ENCODE measurements at places on chromosomes 5 and 9.

GRCh38 chr9:94668928-94669729 is 29.8 kb upstream of the FBP1 start:
- DNase-seq = no peak

DNA sequence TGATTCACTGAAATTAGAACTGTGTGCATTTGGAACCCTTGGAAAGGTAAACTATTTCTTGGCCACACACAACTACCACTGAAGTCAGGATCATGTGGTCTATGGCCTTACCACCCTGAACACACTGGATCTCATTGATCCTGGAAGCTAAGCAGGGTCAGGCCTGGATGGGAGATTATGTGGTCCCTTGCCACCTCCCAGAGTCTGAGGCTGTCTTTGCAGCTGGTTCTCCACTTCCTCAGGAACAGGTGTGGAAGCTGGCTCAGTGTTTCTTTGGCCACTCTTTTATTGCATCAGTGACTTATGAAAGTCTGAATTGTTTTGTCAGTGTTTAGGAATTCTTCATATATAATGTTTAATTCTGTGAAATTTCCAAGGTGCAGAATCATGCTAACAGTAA is 89.2 kb downstream of the TEK start:
- DNase-seq = no peak

- no peak for DNase-seq
Observed at GRCh38 chr5:153784277-153784676, 254.4 kb downstream of the FAM114A2 start.

DNA sequence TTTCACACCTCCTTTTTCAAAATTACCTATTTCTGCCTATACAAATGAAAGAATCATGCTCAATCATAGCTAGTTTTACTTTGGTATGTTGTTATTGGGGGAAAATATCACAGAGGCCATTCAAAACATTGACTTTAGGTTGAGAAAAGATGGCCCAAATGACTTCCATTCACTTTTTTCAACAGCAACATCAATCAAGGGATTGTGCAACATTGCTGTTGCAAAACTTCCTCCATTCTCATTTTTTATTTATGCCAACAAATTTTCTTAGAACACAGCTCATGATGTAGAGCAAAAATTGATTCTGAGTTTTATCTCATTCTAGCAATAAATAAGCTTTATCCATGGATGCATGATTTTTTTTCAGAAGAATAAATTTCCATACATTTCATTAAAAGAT is 93.6 kb upstream of the RORB start:
- DNase-seq = no peak

GRCh38 chr9:93567271-93567959 is 9.0 kb upstream of the PHF2 start:
- no peak for DNase-seq

DNA sequence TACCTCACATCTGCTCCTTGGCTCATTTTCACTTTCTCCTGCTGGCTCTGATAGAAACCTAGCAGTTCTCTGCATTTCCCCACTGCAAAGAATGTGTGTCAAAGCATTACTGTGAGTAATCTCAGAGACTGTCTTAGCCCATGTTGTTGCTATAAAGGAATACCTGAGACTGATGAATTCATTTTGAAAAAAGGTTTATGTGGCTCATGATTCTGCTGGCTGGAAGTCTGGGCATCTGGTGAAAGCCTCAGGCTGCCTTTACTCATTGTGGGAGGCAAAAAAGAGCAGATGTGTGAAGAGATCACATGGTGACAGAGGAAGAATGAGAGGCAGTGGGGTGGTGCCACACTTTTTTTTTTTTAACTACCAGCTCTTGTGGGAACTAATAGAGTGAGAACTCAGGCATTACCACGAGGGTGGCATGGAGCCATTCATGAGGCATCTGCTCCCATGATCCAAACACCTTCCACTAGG is 191.6 kb upstream of the CTNND2 start:
- DNase-seq = no peak

DNA sequence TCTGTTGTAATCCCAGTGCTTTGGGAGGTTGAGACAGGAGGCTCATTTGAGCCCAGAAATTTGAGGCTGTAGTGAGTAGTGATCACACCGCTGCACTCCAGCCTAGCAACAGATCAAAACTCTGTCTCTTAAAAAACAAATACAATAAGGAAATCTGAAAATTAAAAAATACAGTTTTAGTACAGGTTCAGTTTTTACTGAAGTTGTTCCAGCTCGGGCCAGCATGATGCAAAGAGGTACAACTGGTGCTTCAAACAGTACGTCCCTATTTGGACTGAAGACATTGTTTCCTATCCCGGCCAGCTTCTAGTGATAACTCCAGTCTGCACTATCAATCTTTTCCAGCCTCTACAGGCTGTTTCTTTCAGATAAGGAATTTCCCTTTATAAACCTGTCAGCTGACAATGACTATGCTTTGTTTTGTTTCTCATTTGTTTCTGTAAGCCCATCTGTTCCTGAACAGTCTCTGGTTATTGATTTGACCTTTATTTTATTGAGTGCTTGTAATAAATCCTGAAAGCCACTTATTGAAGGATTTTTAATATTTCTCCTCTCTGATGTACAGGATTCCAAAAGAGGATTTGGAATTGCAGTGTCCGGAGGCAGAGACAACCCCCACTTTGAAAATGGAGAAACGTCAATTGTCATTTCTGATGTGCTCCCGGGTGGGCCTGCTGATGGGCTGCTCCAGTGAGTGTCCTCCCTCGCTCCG is 41.9 kb downstream of the TJP2 start:
- DNase-seq = no peak

DNA sequence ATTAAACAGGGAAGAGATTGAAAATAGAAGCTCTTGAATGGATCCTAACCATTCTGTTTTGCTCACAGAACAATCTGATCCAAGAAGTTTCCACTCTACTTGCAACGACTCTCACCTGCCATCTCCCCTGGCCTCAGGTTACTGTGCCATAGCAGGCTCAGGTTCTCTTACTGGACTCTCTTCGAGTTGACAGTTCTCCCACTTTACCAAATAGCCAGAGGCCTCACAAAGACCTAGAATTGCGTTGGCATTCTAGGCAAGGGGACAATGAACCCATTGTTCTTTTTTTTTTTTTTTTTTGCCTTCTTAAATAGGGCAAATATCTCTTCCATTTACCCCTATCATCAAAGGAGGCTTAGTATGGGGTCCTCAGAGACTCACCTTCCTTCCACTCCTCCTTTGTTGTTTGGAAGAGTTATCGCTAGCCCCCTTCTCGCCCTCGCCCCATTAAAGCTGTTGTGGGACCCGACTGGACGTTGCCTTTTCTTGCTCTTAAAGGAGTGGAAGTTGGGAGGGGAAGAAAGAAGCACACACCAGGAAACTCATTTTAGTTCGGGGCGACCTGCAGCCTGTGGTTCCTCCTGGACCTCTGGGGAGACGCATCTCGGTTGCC is 688 bp upstream of the PLPPR1 start:
- no peak for DNase-seq

GRCh38 chr5:64625678-64626077 is 64.6 kb upstream of the SHISAL2B start:
- DNase-seq = no peak

GRCh38 chr5:177523711-177524538 is 7.2 kb upstream of the DDX41 start:
- DNase-seq = no peak

DNA sequence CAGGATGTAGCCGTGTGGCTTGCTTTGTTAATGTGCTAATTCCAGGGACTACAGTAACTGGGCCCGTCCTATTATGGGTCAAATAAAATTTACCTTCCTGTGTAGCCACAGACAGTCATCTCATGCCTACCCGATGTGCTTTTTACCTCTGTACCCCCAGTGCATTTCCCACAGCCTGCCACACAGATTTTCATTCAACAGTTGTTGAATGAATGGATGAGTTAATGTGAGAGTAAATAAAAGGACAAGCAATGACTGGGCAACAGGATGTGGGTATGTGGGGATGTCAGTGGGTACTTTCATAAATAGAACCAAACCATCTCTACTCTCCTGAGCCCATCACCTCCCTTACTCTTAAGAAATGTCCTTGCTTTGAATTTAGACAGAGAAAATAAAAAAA is 441.2 kb upstream of the ZNF462 start:
- no peak for DNase-seq

DNA sequence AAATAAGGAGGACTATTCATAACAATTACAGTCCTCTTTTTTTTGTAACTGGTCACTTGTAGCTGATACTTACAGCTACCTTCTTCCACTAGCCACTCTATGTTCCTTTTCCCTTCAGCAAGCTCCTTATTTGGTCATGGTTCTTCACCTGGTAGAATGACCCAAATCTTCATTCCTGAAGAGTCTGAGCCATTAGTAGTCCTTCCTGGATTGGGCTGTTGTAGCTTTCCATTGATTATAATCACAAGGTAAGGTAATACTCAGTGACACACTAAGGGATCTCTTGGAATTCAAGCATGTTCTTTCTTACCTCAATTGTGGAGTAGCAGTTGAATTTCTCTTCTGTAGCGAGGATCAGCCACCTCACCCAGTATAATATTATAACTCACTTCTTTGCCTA is 25.5 kb upstream of the ITGA2 start:
- DNase-seq = no peak

GRCh38 chr5:163505049-163505367 is 411 bp upstream of the MAT2B start:
- DNase-seq = no peak
